Stimulated activated CD8-positive, alpha-beta memory T cell treated with anti-CD3 and anti-CD28 coated beads, Interleukin-4, amount 100 ng/mL, for 1 hour (primary cell): ENCODE measurements at places on chromosomes 5 and 9.

GRCh38 chr5:109370343-109370742, 39.4 kb downstream of the PJA2 start:
- DNase-seq: no peak

DNA sequence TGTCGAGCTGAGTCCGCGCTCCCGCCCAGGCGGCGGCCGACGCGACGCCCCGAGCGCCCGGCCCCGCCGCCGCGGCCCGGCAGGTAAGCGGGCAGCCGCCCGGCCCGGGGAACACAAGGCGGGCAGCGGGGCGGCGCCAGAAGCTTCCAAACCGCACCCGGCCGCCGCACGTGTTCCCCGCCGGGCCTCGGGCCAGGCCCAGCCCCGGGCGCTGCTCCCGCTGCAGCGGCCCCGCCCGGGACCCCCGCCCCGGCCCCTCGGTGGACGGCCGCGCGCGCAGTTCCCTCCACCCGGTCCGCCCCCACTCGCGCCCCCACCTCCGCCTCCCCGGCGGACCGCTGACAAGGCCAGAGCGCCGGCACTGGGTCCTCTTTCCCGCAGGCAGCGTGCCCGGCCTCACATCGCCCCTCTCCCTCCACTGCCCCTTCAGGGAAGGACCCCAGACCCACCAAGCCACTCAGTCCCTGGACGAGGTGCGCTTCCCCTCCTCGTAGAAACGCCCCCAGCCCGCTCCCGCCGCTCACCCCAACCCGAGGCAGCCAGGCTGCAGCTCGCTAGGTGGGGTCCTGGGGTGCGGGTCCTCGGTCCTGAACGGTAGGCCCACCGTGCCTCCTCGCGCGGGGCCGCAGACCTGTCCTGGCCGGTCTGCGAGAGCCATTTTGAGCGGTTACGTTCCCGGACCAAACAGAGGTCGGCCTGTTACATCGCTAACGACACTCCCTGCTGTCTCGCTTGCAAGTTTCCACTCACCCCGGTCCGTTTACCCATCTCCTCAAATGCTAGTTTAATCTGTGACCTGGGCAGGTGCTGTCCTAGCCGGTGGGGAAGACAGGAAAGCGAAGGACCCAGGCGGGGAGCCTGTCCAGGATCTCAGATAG, 475 bp downstream of the WDR5 start:
- no peak for DNase-seq

DNA sequence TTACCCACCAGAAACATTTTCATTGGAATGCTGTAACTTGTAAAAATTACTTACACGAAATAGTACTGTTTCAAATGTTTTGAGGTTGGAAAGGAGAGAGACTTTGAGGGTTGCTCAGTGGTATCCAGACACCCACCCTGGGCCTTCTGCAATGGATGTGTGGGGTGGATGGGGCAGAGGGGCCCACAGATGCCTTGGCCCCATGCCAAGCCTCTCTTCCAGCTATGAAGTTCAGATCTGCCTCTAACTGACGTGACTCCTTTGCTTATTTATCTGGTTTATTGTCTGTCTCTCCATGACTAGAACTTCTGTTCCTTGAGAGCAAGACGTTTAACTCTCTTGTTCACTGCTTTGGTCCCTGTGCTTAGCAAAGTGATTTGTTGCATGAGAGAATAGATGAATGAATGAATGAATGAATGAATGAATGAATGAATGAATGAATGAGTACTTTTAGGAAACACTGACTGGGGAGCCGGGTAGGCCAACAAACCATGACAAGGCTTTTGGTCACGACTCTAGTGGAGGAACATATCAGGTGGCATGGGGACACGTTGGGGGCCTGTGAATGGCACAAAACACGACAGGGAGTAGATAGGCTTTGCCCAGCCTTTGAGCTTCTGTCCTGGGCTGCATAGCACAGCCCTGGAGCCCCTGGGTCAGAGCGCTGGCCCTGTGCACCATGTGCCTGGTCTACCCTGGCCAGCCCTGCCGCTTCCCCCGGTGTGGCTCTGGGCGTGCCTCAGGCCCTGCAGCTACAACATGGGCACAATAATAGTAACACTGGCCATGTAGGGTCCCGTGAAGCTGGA, 31.8 kb downstream of the AK8 start:
- no peak for DNase-seq

- DNase-seq: no peak
Observed at GRCh38 chr9:93463638-93464248, 10.4 kb upstream of the FAM120AOS start.

DNA sequence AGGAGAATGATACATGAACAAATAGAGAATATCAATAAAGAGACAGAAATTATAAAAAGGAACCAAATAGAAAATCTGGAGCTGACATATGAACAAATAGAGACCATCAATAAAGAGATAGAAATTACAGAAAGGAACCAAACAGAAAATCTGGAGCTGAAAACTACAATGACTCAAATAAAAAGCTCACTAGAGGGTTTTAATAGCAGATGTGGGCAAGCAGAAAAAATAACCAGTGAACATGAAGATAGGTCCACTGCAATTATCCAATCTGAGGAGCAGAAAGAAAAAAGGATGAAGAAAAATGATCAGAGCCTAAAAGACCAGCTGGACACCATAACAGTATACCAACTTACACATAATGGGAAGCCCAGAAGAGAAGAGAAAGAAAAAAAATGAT, 353.7 kb downstream of the ARL15 start:
- no peak for DNase-seq

DNA sequence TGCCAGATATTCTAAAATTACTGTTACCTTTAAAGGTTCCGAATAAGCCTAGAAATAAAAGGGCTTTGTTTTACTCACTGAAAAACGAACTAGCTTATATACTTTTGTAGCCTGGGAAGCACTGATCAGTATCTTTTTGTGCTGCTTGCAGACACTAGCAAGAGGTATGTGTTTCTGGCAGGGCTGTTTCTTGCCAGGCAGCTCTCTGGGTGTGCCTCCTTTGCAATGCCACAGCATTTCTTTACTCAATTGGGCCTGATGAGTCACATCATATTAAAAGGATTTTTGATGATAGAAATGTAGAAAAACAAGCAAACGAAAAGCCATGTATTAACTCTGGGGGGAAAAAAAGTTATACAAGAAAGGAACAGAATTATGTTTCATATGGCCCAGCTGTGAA, 35.6 kb downstream of the CD180 start:
- DNase-seq: peak; percentile 11

DNA sequence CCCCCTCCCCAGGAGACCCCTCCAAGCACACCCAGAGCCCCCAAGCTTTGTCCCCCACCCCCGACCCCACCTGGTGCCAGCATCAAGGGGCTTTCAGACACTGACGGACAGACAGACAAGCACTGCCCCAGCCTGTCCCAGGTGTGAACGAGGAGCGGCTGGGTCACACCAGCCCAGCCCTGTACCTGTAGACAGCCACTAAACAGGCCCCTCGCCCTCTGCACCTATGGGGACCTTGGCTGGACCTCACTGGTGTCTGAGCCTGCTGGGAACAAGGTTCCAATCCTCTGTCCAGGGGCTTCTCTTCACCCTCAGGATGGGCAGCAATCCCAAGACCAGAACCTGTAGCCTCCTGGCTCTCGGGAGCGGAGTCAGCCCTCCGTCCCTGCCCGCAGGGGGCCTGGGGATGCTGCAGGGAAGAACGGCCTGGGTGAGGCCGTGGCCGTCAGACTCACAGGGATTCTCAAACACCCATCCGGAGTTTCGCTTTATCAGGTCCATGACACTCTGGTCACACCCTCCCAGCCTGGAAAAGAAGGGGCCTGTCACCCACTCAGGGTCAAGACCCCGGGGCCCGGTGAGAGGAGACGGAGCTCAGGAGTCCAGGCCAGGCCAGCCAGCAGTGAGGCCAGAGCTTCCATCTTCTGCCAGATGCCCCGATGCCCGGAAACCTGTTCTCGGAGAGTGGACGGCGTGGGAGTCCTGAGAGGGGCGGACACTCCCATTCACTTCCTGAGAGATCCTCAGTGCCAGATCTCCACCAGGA, 2.8 kb downstream of the LCN6 start:
- DNase-seq: no peak

GRCh38 chr5:135012033-135012588, 21.9 kb downstream of the PITX1 start:
- DNase-seq: no peak

DNA sequence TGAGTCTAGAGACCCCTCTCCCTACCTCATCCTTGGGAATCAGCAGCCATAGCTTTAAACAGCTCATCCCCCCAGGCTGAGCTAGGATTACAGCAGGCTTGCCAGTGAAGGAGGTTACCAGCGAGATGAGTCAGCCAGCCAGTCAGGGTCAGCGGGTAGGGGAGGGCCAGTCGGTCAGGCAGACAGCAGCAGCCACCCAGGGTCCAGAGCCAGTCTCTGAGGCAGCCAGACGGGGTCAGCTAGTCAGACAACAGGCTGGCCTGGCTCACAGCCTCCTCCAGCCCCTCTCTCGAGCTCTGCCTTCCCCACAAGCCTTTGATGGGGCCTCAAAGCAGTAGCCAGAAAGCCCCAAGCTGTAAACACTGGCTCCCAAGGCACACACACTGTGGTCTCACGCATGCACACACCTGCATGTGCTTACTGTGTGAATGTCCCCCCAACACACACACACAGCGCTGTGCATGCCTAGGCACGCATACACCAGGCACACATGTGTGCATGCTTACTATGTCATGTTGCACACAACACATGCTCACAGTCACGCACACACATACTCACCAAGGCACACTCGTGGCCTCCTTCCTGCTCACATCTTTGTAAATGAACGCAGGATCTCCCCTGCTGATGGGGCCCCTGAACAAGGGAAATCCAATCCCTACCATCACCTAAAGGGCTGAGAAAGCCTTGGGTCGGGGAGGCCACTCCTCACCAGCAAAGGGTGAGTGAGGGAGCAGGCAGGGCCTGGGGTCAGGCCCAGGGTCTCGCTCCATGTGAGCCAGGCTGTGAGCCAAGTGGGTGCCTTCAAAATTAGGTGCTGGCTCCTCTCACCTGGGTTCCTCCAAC, 28.2 kb upstream of the CPLX2 start:
- no peak for DNase-seq

DNA sequence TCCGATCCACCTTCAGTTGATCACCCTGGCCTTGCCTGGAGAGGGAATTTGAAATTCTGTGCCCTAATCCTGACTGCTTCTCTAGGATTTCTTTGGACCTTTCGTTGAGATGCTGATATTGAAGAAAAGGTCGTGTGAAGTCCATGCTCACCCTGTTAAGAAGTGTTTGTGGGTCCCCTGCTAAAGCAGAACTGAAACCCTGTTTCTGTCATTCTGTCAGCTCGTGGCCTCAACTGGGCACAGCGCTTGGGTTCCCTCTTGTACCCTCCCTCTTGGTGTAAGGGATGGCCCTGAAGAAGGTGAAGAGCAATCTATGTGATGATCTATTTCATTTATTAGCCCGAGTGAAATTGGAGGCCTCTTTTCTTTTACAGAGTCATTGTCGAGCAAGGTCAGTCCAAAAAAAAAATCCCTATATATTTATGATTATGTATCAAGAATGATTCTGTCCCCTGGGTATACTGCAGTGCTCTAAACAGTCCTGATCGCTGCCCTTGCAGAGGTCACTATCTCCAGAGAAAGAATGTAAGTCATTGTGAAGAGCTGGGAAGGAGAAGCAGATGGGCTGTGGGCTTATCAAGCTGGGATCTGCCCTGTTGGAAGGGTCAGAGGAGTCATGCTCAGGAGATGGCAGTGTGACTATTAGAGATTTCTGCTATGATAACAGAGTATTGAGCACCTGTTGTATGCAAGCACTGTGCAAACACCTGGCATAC, 56.1 kb downstream of the WWC1 start:
- DNase-seq: no peak

DNA sequence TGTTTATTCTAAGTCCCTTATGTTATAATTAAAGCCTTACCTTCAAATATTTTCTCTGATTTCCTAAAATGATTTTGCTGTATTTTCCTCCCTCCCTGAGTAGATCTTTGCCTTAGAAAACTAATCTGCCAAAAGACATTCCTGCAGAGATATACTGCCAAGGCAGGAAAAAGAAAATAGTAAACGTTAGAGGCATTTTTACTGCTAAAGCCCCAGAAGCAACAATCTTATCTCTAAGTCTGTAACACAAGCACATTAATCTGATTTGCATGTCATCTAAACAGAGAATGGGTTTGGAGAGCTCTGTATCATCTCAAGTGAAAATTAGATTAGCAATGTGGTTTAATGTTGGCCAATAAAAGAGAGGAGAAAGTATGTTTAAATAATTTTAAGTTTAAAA, 847.7 kb downstream of the MAT2B start:
- DNase-seq: no peak

DNA sequence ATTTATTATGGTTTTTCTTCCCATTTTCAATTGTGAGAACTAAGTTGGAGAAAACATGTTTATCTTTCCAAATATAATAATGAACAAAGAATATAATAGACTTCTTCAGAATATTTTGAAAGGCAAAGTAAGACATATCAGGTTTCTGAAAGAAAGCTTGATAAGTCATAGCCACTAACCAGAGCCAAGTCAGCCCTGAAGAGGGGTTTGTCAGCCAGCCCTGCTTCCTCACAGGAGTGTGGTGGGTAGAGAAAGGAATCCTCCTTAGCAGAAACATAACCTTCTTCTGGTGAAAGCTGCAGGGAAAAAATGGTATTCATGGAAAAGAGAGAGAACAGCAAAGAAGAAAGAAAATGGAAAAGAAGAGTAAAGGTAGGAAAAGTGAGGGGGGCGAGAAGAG, 93.4 kb downstream of the MPDZ start:
- no peak for DNase-seq

DNA sequence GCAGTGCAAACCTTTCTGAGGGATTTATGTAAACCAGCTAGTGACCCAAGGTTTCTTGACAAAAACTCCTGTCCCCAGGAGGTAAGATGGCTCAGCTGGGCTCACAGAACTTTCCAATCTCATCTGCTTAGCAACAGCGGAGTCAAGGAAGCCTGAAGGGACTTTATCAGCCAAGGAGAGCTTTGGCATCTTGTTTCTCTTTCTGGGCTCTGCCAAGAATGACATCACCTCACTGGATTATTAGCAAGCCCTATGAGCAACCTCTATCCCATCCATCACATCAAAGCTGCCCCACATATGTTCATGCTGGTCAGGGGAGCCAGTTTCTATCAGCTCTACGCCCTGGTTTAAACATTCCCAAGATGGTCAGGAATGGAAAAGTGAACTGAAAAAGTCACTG, 461.3 kb downstream of the ENC1 start:
- DNase-seq: no peak

DNA sequence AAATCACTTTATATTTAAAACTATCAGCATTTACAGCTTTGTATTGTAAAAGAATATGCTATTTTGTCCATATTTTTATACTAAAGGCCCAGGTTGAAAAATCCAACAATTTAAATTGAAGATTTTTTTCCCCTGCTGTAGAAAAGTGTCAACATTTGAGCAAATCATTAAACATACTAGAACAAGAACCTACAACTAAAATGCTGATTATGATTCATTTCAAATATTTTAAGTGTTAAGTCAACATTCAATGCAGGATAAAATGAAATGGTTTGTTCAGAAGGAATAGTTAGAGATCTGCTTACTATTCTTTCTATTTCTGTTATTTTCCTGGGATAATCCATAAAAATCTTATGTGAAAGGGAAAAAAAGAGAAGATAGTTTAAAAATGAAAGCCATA, 866.5 kb upstream of the DMAC1 start:
- DNase-seq: no peak
